Activated CD4-positive, alpha-beta memory T cell treated with anti-CD3 and anti-CD28 coated beads for 36 hours (primary cell): ENCODE measurements at places on chromosomes 2 and 18.

- no peak for DNase-seq
Observed at GRCh38 chr18:51108330-51108729, 78.3 kb downstream of the SMAD4 start.

DNA sequence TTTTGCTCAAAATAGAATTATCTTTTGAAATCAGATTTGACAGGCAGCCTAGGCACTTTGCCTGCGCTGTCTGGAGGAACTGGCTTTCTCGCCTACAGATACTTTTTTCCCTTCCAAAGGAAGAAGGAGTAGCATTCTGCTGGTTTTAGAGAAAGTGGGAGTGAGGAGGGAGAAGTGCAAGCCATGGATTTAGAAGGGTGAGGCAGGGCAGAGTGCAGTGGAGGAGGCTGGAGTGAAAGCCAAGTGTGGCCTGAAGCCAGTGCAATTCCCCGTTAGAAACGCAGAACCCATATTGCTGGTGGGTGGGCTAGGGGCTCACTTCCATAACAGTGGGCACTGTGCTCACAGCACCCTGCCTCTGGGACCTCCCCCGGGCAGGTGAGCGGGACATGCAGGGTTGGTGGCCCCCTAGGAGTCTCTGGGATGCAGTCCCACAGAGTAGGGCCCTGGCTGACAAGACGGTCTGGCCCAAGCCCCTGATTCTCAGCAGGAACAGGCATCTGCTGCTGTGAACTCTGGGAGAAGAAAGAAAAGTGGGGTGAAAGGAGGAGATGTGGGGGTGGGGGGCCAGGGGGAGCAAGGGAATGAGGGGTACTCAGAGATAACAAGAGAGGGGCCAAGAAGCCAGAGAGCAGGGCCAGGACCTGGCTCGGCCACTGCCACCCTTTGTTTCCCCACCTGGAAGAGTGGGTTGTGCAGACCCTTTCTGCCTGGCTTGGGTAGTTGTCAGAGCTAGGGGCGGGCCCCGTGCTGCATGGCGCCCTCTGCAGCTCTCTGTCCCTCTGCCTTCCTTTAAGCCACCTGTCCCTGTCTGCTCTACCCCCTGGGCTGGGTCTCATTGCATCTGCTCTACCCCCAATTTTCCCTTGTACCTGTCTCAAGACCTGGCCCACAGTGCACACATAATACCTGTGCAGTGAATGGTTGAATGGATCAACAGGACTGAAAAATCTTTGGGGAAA is 273.5 kb upstream of the HS6ST1 start:
- DNase-seq: no peak

DNA sequence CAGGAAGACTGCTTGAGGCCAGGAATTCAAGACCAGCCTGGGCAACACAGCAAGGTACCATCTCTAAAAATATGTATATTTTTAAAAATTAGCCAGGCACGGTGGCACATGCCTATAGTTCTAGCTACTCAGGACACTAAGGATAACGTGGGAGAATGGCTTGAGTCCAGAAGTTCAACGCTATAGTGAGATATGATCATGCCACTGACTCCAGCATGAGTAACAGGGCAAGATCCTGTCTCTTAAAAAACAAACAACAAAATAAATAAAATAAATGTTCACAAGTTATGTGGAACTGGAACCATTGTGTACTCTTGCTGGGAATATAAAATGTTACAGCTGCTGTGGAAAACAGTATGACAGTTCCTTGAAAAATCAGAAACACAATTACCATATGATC is 47.2 kb downstream of the USP34 start:
- DNase-seq: no peak

DNA sequence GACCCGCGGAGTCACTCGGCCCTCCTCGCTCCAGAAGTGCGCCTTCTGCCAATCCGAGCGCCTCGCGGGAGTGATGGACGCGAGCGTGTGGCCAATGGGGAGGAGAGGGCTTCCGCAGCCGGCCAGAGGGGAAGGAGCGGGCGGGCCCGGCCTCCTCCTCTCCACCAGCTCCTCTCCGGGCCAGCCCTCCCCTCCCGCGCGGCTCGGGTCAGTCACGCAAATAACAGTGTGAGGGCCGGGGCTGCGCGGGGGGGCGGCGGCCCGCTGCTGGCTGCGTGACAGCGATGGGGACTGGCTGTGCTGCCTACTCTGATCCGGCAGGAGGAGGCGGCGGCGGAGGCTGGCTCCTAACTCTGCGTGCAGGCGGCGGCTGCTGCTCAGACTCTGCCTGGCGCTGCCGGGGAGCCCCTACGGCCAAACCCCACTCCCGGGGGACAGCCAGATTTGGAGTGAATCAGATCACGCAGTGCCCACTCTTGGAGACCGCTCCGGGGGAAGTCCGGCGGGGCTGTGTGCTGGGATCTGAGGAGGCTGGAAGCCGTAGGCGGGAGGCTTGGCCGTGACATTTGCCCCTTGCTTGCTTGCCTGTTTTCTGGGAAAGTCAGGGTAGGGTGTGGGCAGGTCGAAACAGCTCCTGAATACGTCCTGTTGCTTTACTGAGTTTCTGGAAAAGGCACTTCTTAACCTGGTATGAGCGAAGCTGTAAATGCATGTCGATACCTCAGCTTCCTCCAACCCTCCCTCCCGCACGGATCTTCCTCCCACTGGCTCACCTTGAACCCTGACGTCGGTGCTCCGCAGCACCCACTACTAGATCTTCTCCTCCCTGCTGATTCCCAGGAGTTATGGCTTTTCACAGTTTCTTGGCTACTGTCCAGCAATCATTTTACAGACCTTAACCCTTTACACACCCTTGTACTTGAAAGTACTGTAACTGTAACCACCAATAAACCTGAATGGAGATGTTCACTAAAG is 97.9 kb upstream of the SERTAD2 start:
- peak; percentile 59 for DNase-seq

DNA sequence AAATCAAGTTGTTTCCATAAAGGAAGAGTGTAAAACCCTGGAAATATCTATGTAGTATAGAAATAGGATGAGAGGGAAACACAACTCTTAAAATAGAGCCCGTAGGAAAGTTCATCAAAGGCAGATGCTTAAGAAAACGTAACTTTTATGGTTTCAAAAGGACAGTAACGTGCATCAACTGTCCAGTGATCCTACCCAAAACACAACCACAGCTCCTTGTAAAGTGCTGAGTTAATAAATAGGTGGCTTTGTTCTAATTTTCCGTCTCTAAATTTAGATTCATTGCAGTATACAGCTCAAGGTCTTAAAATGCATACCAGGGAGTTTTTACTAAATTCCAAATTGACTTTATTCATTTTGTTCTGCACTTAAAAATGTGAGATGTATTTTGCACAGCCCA is 282.1 kb upstream of the ID2 start:
- no peak for DNase-seq

- no peak for DNase-seq
Observed at GRCh38 chr2:72483346-72483745, 335.7 kb upstream of the CYP26B1 start.

- DNase-seq: peak; percentile 88
Observed at GRCh38 chr2:10302479-10303180, at the start of gene HPCAL1. HPCAL1 (plus strand) TSS chr2:10302904; CDS start chr2:10419758, 116,854 bp downstream.

DNA sequence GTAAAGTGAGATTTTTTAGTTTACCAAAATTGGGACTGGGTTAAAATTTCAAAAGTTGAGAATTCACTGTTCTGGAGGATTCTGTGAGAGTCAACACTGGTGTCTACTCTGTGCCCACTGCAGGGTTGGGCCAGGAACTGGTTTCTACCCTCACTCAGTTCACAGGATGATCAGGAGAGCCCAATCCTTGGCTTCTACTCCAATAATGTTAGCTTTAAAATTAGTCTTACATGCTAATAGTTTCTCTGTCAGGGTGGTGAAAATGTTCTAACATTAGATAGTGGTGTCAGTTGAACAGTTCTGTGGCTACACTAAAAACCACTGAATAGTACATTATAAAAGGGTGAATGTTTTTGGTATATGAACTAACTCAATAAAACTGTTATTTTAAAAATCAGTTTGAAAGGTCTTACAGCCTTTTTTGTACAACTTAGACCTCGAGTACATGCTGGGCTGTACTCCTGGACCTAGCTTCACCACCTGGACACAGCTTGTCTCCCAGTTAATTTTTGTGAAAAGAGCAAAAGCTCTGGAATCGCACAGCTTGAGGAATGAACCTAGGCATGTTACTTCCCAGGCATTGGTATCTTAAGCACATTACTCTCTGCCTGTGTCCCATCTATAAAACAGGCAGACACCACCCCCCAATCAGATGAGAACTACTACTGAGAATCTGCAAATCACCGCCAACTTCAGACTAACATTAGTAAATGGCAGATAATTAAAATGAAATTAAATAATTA is 44.4 kb downstream of the ACVR1 start:
- no peak for DNase-seq

GRCh38 chr2:10572701-10573100 is 117.1 kb downstream of the NOL10 start:
- no peak for DNase-seq

DNA sequence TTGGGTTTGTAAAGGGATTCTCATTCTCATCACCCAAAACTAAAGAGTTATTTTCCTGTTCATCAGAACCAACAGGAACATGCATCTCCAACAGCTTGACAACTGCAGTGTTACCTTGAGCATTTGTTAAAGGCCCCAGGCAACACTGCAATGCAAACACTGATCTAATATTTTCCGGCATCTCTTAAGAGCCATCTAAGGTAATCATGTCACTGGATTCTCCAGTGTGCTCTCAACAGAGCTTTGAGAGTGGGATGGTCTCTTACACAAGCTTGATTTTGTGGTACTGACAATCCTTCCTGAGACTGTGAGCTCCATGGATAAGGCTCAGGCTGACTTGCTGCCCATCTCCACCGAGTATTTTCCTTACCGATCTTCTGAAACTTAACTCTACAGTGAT is 90.5 kb upstream of the ITGB6 start:
- no peak for DNase-seq

GRCh38 chr18:59272221-59272888 is 899 bp downstream of the RAX start:
- DNase-seq: no peak

DNA sequence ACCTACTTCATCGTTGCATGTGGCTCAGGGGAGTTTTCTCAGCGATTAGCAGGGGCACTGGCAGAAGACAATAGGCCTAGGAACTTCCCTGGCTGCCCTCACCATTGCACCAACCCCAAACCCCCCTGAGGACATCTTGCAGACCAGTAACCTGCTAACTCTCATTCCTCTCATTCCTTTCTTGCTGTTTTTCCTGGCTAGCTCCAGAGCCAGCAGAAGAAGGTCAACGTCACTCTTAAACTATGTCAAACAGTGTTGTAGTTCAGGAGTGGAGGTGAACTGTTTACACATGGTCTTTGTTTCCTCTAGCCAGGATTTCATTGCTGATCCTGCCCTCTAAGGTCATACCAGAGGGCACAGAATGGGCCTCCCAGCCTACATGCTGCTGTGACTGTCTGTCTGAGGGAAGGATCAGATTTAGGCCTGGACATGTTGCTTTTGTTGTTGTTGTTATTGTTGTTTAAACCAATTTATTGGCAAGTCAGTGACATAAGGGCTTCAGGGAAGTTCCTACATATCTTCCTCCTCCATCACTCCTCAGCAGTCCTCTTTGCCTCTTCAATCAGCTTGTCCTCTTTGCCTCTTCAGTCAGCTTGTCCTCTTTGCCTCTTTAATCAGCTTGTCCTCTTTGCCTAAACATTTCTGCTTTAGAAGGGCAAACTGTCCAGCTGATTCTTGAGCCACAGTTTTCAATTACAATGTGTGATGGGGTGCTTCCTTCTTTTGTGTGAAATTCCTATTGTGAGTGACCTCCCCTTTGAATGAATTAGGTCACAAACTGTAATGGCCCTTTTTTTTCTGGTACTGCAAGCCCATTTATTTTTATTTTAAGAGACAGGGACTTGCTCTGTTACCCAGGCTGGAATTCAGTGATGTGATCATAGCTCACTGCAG is 471.9 kb upstream of the TNP1 start:
- no peak for DNase-seq

DNA sequence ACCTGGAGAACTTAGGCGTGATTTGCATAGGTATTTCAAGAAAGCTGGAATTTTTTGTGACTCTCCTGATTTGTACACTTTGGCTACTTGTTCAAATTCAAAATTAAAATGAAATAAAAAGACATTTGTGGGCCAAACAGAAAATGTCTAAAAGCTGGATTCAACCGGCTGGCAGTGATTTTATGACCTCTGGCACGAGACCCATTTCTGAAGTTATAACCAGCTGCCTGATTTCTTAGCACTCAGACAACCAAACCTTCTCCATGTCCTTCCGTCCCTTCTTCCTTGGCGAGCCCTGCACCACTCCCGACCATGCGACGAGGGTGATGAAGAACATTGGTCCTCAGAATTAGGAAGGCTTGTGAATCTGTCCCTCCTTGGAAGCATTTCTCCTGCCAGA is 19.7 kb downstream of the PKDCC start:
- no peak for DNase-seq

DNA sequence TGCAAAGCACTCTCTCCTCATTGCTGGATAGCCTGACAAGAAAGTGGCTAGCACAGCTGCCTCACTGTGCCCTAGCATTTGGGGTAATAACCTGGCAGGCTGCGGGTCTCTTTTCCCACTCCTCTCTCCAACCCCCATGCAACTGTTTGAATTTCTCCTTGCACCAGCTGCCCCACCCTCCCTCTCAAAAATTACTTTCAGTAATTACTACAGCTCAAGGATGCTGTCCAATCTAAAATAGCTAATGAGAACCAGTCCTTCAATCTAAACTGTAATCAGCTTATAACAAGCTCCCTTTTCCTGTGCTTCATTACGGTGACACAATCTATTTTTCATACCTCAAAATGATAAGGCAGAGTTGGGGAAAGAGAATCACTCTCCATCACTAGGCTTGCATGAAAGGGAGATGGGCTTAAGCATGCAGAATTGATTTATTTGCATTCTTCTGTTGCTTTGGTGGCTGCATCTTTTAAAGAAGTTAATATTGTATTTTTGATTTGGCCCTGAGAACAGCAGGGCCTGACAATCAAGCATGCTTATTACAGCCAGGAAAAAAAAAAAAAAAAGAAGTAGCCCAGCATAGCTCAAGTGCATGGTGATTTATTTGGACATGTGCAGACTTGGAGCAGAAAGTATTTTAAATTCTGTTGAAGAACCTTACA is 881.8 kb downstream of the SLC4A3 start:
- DNase-seq: no peak

DNA sequence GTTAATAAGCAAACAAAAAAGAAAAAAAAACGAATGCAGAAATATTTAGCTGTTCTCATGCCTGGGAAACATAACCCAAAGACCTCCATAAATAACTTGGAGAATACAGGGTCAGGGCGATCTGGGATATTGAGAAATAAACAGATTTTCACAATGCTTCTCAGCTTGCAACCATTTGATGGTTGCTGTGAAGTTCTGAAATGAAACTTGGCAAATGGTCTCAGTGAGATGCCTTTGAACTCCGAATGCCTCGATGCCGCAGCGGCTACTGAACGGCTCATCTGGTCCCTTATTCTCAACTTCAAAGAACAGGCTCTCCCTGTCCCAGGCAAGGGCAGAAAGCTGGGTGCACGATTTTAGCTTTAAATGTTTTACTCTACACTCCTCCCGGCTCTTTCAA is 78.1 kb downstream of the ZNF516 start:
- no peak for DNase-seq

- no peak for DNase-seq
Observed at GRCh38 chr2:83595121-83595690, 863.9 kb downstream of the SUCLG1 start.

- DNase-seq: no peak
Observed at GRCh38 chr2:216405588-216405987, 6.7 kb upstream of the SMARCAL1 start.
